ENCODE measurements at places on chromosomes 7 and 10. TPM values are rescaled to one million over a fixed set of nuclear protein-coding genes. Genes with fewer than 3 reads are reported as not detected.

Gene PHYHIPL
- total RNA-seq, result 0.52 TPM

Gene BAIAP2L1
- total RNA-seq, result 0.73 TPM

Gene CYP2C19
- total RNA-seq, result not detected

Gene PRR15
- 10.5 TPM for total RNA-seq

Gene TDRD1
- 0.70 TPM for total RNA-seq

Gene SMARCD3
- 30.2 TPM for total RNA-seq

Gene OR2A5
- not detected for total RNA-seq

Gene NOS3
- total RNA-seq, result 6.0 TPM

Gene ARHGEF35
- total RNA-seq, result 5.4 TPM

Gene OR2AE1
- total RNA-seq, result not detected

Gene POLR2J3
- total RNA-seq, result 10.5 TPM

Gene ZNF398
- 20.4 TPM for total RNA-seq

Gene TBX20
- total RNA-seq, result 0.23 TPM

Gene VAX1
- not detected for total RNA-seq

Gene EPO
- total RNA-seq, result not detected

- DNase-seq, result no peak
Observed at GRCh38 chr7:20358762-20359282, 28.1 kb downstream of the ITGB8 start.

DNA sequence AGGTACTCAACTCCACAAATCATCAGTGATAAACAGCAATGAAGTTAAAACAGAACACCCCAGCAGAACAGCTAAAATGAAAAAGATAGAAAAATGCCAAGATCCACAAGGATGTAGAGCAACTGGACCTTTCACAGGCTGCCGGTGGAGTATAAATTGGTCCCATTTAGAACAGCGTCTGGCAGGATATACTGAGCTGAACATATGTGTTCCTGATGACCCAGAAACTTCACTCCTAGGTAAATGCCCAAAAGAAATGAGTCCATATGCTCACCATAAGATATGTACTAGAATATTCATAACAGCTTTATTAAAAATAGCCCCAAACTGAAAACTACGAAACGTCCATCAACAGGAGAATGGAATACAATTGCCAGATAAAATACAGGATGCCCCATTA lies 102.4 kb downstream of the OAT start:
- no peak for DNase-seq

DNA sequence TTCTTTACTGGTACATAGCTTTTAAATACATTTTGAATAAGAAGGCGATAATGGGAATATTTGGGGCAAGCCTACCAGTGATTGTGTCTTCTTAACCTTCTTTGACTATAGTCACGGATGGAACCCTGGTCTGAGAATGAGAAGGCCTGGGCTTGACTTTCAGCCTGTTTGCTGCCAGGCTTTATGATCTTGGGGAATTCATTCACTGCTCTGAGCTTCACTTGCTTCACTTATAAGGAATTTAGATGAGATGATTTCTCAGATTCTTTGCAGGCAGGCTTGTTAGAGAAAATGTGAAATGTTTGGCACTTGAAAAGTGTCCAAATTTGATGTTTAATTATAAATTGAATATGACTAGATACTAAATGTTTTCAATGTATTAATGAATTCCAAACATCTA lies 42.5 kb downstream of the NUP205 start:
- DNase-seq, result no peak

DNA sequence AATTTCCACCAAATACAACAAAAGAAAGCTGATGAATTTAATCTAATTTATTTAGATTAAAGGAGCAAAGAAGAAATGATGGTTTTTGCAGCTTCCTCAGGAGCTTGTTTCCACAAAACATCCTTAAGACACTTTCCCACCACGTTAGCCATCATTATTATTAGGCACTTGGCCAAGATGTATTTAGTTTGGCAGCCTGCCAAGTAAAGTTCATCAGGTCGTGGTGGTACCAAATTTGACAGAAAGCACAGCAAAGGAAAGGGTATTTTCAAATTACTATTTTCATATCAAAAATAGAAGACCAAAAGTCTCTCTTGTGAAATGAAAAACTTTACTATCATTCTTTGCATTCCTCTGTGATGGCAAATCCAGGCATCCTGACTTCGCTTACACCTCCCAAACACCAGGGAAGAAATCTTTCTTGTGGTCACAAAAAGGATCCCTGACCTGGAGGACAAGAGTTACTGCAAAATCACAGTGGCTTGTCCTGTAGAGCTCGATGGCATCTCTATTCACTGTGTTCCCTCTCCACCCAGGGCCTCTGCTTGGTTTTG lies 123.1 kb upstream of the INHBA start:
- DNase-seq, result no peak

DNA sequence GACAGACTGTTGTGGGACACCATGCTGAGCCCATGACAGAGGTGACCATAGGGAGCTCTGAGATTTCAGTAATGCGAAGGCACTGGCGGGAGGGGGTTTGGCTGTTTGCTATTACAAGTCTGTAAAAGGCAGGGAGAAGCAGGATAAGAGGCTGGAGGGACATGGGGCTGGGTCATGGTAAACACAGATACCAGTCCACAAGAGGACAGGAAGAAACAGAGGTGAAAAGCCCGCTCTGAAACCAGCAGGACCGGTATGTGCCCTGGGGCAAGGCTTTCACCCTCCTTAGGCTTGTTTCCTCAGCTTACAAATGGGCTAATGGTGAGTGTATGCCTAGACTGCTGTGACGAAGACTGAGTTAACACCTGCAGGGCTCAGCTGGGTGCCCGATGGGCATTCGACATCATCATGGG lies 34.1 kb downstream of the ANXA11 start:
- DNase-seq, result no peak
